A673 (cell line): ENCODE measurements at places on chromosomes 6 and 20. TPM values are rescaled to one million over a fixed set of nuclear protein-coding genes. Genes with fewer than 3 reads are reported as not detected.

TMX4 gene
- 31.7 and 32.7 TPM in 2 replicates for total RNA-seq

PI16 gene
- not detected in 2 replicates for total RNA-seq

DSP gene
- total RNA-seq, result 0.28 and 0.46 TPM in 2 replicates

RSPO3 gene
- 0.39 and 0.52 TPM in 2 replicates for total RNA-seq

DNAH8 gene
- total RNA-seq, result not detected in 2 replicates

DNA sequence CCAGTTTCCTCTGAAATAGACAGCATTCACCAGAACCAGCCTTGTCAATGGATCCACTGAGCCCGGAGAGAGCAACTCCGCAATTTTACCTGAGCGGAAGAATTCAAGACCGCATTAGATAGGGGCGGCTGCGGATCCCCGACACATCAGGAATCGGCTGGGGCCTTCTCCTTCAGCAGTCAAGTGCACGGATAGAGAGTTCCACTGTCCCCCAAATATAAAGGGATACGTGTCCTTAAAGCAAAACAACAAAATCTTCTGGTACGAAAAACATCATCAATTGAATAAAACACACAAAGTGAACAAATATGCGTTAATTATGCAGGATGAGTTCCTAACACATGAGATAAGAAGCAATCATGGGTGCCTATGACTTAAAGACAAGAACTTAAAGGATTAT lies 18.3 kb downstream of the SERPINB6 start:
- H3K4me3 ChIP-seq, result no peak overlapping the region
- H3K27me3 ChIP-seq, result no peaks in the 10 kb centered on the region
- no peak overlapping the region for H3K27ac ChIP-seq
- DNase-seq, result no peak
- H3K36me3 ChIP-seq, result no peaks in the 10 kb centered on the region
- H3K4me1 ChIP-seq, result peaks cover 5% of the 10 kb centered on the region

DNA sequence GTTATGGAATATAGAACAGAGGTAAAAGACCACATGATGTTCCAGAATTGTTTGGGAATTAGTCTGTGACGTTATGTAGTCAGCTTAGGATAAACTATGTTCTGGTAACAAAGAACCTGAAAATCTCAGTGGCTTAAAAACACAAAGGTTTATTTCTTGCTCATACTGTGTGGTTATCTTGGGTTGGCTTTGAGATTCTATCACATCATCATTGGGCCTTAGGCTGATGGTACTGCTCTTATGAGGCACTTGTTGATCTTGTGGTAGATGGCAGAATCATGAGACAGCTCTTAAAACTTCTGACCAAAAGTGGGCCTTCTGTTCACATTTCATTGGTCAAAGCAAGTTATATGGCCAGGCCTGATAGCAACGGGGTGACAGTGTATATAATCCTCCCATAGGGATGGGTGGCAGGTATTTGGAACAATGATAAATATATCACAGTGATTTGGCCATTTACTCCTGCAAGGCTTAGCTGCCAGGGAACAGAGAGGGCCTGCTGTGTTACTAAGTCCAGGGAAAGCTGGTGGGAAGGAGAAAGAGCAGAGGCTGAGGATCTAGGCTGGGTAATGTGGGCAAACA lies 13.5 kb downstream of the DHX35 start:
- H3K4me3 ChIP-seq, result no peak overlapping the region
- no peaks in the 10 kb centered on the region for H3K27me3 ChIP-seq
- H3K4me1 ChIP-seq, result no peaks in the 10 kb centered on the region
- no peak for DNase-seq
- peaks cover 15% of the 10 kb centered on the region for H3K36me3 ChIP-seq

- no peak for DNase-seq
- no peak overlapping the region for H3K27ac ChIP-seq
- no peak overlapping the region for H3K4me3 ChIP-seq
- H3K4me1 ChIP-seq, result peaks cover 31% of the 10 kb centered on the region
- peaks cover 5% of the 10 kb centered on the region for H3K36me3 ChIP-seq
- H3K27me3 ChIP-seq, result no peaks in the 10 kb centered on the region
Observed at GRCh38 chr6:41580690-41581089, 34.5 kb downstream of the FOXP4 start.

DNA sequence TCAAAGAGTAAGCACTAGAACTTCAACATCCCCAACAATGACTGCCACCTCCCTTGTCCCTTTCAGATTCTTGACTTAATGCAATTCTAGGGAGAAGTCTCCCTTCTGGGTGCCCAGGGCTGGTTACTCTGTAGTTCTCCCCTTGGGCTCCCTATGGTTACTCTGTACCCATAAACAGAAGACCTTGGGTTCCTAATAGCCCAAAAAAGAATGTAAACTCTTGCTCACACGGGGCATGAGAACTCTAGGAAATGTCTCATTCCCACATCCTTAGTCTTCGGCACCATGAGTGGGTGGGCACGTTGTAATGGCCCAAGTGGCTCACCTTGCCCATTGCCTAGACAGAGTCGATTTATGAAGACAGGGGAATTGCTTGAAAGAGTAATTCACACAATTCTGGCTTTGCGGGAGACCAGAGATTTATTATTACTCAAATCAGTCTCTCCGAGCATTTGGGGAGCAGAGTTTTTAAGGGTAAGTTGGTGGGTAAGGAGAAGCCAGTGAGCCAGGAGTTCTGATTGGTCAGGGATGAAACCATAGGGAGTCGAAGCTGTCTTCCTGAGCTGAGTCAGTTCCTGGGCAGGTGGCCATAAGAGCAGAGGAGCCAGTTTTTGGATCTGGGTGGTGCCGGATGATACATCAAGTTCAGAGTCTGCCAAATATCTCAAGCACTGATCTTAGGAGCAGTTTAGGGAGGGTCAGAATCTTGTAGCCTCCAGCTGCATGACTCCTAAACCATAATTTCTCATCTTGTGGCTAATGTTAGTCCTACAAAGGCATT lies 61.2 kb upstream of the SIRPG start:
- DNase-seq, result peak; percentile 34
- H3K27me3 ChIP-seq, result peaks cover 53% of the 10 kb centered on the region
- no peaks in the 10 kb centered on the region for H3K4me1 ChIP-seq
- no peak overlapping the region for H3K4me3 ChIP-seq
- H3K36me3 ChIP-seq, result no peaks in the 10 kb centered on the region

GRCh38 chr6:71388856-71389527 lies 100.4 kb downstream of the OGFRL1 start:
- no peaks in the 10 kb centered on the region for H3K27me3 ChIP-seq
- H3K27ac ChIP-seq, result no peak overlapping the region
- H3K36me3 ChIP-seq, result no peaks in the 10 kb centered on the region
- H3K4me3 ChIP-seq, result no peak overlapping the region

- H3K27me3 ChIP-seq, result no peaks in the 10 kb centered on the region
- no peak for DNase-seq
- H3K4me3 ChIP-seq, result no peak overlapping the region
- no peak overlapping the region for H3K27ac ChIP-seq
Observed at GRCh38 chr6:149888659-149889058, 9.3 kb downstream of the RAET1E start.

DNA sequence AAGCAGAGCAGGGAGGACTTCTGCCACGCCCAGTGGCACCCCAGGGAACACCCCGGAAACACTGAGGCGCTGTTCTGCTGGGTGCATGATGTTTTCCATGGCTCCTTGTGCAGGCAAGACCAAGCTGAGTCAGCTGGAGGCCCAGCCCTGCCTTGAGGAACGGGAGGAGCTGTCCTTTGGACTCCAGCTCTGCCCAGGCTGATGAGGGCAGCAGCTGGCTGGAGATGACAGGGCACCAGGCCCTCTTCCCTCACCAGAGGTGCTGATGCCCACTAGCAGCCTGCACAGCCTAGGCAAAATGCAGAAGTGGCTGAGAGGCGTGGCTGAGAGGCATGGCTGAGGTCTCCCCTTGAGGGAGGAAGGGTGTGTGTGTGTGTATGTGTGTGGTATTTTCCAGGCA lies 2.4 kb downstream of the C6orf132 start:
- H3K4me1 ChIP-seq, result peaks cover 29% of the 10 kb centered on the region
- H3K4me3 ChIP-seq, result no peak overlapping the region
- no peaks in the 10 kb centered on the region for H3K27me3 ChIP-seq
- no peaks in the 10 kb centered on the region for H3K36me3 ChIP-seq
- DNase-seq, result no peak

- H3K4me1 ChIP-seq, result peaks cover 16% of the 10 kb centered on the region
- H3K36me3 ChIP-seq, result no peaks in the 10 kb centered on the region
- H3K4me3 ChIP-seq, result no peak overlapping the region
- DNase-seq, result no peak
- peak overlapping the region; percentile 91 for H3K27ac ChIP-seq
- no peaks in the 10 kb centered on the region for H3K27me3 ChIP-seq
Observed at GRCh38 chr6:26121141-26122004, 34.1 kb downstream of the HFE start.

GRCh38 chr6:46704562-46704961 lies 16.9 kb downstream of the TDRD6 start:
- H3K36me3 ChIP-seq, result no peaks in the 10 kb centered on the region
- H3K4me3 ChIP-seq, result no peak overlapping the region
- H3K4me1 ChIP-seq, result no peaks in the 10 kb centered on the region
- peak; percentile 12 for DNase-seq
- H3K27me3 ChIP-seq, result peaks cover 27% of the 10 kb centered on the region

DNA sequence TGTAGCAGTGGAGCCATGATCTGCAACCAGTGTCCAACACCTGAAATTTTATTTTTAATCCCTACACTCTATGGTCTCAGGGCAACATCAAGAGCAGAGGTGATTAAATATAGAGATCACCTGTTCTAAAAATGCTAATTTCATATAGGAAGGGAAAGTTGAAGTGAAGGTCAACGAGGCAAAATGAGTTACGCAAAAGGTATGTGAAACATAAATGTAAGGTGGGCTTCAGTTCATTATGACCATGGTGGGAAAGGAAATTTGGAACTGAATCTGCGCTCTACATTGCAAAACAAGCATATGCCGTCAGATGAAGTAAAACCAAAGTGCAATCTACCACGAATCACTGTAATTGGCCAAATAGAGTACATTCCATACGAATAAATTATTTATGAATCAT lies 35.2 kb upstream of the STMND1 start:
- no peak for DNase-seq
- no peaks in the 10 kb centered on the region for H3K4me1 ChIP-seq
- no peak overlapping the region for H3K4me3 ChIP-seq
- H3K36me3 ChIP-seq, result no peaks in the 10 kb centered on the region

DNA sequence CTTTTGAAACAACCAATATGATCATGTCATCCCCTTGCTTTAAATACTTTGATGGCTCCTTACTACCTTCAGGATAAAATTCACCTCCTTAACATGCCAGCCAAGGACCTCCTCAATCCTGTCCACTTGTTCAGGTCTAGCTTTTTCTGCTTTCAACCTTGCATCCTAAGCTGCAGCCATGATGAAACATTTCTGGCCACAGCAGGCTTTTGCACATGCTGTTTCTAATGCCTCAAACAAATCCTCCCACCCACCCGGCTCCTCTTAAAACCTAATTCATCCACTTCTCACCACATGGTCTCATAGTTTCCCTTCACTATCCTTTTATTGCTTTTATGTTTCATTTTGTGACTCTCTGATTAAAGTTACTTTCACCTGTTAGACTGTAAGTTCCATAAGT lies 124.6 kb downstream of the MYB start:
- no peaks in the 10 kb centered on the region for H3K27me3 ChIP-seq
- H3K4me3 ChIP-seq, result no peak overlapping the region
- H3K27ac ChIP-seq, result no peak overlapping the region
- no peaks in the 10 kb centered on the region for H3K36me3 ChIP-seq

DNA sequence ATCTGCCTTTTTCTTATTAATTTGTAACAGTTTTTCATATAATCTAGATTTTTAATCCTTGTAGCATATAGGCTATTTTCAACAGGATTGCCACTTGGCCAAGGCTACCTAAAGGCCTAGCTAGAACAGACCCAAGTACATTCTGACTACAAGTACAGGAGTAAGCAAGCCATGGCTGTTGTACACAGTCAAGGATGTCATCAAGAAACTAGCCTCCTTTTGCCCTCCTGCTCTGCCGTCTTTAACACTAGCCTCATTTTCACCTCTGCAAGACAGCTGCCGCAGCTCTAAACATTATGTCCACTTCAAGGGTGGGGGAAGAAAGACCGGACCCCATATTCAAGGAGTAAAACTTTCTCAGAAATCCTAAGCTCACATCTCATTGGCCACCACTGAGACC lies 45.1 kb downstream of the EPB41L2 start:
- no peak for DNase-seq
- no peaks in the 10 kb centered on the region for H3K36me3 ChIP-seq
- no peak overlapping the region for H3K27ac ChIP-seq
- peaks cover 21% of the 10 kb centered on the region for H3K4me1 ChIP-seq

DNA sequence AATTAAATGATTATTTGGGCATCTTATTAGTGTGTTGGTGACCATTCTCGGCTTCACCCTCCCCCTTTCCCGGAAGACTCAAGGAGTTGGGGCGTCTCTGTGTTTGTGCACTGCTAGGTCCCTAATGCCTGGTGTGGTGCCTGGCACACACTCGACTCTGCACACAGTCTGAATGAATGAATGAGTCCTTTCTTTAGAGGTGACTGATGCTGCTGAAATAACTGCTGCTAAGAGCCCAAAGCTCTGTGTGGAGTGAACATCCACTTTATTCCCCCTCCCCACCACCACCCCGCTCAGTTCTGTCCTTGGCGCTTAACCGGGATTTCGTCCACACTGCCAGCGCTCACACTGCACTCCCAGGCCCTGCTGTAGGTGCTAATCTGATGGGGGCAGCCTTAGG lies 1.2 kb upstream of the PHACTR3 start:
- H3K27me3 ChIP-seq, result peaks cover 81% of the 10 kb centered on the region
- no peaks in the 10 kb centered on the region for H3K36me3 ChIP-seq
- H3K4me1 ChIP-seq, result no peaks in the 10 kb centered on the region
- no peak for DNase-seq
- no peak overlapping the region for H3K4me3 ChIP-seq

GRCh38 chr6:145704143-145704781 lies 31.1 kb downstream of the EPM2A start:
- no peak overlapping the region for H3K4me3 ChIP-seq
- H3K4me1 ChIP-seq, result peaks cover 14% of the 10 kb centered on the region
- H3K27me3 ChIP-seq, result no peaks in the 10 kb centered on the region
- peak; percentile 54 for DNase-seq

GRCh38 chr6:105740946-105741645 lies 338.2 kb upstream of the PREP start:
- DNase-seq, result no peak
- no peaks in the 10 kb centered on the region for H3K36me3 ChIP-seq
- no peak overlapping the region for H3K4me3 ChIP-seq
- no peaks in the 10 kb centered on the region for H3K4me1 ChIP-seq

GRCh38 chr6:135274561-135275293 lies 93.6 kb downstream of the MYB start:
- peaks cover 6% of the 10 kb centered on the region for H3K4me1 ChIP-seq
- no peak for DNase-seq
- H3K36me3 ChIP-seq, result no peaks in the 10 kb centered on the region
- H3K27me3 ChIP-seq, result no peaks in the 10 kb centered on the region
- no peak overlapping the region for H3K27ac ChIP-seq

- DNase-seq, result no peak
- H3K4me3 ChIP-seq, result no peak overlapping the region
- no peak overlapping the region for H3K27ac ChIP-seq
- H3K27me3 ChIP-seq, result no peaks in the 10 kb centered on the region
- H3K4me1 ChIP-seq, result no peaks in the 10 kb centered on the region
Observed at GRCh38 chr6:6584310-6585002, 4.1 kb upstream of the LY86 start.
